ENCODE measurements at places on chromosomes 5 and 9.

GRCh38 chr5:71727978-71728377 lies 8.9 kb downstream of the CARTPT start:
- no peak for DNase-seq

DNA sequence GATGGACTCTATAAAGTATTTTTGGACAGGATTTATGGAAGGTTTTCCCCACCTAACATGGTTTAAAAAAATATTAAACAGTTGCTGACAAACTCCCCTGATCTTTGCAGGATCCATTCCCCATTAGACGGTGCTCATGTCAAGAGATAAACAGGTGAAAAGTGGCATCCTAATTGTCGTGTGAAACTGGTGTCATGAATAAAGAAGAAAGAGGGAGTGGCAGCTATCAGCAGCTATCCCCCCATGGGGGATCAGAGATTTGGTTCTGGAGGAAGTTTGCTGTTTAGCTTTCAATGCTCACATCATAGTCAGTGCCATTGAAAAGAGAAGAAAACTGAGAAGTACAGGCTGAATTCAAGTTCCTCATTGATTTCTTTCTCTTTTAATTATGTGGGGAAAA lies 329.3 kb upstream of the BRINP1 start:
- DNase-seq, result no peak

- DNase-seq, result no peak
Measured at GRCh38 chr9:89477811-89478630, 19.9 kb downstream of the SEMA4D start.

GRCh38 chr9:28289746-28290145 lies 716.5 kb upstream of the C9orf72 start:
- DNase-seq, result no peak

GRCh38 chr5:4780633-4781032 lies 359.5 kb upstream of the ADAMTS16 start:
- DNase-seq, result no peak

- no peak for DNase-seq
Measured at GRCh38 chr5:96279801-96280542, 153.1 kb downstream of the PCSK1 start.

DNA sequence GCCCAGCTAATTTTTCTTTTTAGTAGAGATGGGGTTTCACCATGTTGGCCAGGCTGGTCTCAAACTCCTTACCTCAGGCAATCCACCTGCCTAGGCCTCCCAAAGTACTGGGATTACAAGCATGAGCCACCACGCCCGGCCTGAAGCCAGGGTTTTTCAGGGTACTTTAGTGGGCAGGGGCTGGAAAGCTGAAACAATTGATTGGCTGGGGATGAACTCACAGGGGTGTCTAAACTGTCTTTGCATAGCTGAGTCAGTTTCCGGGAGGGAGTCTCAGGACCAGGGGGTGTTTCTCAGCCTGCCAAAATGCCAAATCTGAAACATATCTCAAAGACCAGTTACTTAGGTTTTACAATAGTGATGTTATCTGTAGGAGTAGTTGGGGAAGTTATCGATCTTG lies 46.1 kb downstream of the PRUNE2 start:
- DNase-seq, result no peak

GRCh38 chr5:54360089-54360488 lies 49.7 kb upstream of the ARL15 start:
- DNase-seq, result no peak

DNA sequence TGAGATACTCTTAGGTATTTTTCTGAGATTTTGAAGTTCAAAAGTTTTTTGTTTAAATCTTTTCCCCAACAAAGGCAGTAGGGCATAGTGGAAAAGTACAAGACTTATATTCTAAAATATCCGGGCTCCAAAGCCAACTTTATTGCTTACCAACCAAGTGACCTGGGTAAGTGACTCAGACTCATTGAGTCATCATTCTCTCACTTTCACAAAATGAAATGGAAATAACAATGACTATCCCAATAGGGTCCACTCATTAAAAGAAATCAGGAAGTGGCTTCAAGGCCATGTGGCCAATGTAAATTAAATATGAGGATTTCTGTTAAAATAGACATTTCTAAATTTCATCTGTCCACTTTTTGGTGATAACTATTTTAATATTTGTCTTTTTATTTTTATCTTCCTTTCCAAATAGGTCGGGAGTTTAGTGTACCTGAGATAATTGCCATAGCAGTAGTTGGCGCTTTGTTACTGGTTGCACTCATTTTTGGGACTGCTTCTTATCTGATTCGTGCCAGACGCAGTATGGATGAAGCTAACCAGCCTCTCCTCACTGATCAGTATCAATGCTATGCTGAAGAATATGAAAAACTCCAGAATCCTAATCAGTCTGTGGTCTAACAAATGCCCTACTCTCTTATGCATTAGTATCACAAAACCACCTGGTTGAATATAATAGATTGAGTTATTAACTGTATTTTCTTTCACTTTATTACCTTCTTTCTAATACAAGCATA lies 15.5 kb downstream of the TYRP1 start:
- DNase-seq, result no peak

- no peak for DNase-seq
Measured at GRCh38 chr9:94127806-94128205, 43.5 kb downstream of the PTPDC1 start.

DNA sequence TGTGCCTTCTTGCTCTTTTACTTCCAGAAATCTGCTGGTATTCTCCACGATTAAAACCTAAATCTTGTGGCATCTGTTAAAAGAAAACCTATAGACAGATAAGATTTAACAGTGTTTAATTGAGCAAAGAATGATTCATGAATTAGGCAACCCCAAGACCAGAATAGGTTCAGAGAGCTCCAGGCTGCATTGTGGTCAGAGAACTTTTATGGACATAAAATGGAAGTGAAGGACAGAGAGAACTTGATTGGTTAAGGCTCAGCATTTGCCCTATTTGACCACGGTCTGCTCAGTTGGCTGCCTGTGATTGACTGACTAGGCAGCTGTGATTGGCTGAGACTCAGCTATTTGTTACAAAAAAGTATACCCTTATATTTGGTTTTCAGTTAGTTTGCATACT lies 10.4 kb upstream of the SLC36A2 start:
- DNase-seq, result peak; percentile 7

- no peak for DNase-seq
Measured at GRCh38 chr9:115204904-115205453, 87.0 kb upstream of the TNC start.
